Stimulated activated CD8-positive, alpha-beta memory T cell treated with anti-CD3 and anti-CD28 coated beads, Interleukin-7, amount 100 ng/mL, for 1 hour (primary cell): ENCODE measurements at places on chromosomes 13 and 19.

DNA sequence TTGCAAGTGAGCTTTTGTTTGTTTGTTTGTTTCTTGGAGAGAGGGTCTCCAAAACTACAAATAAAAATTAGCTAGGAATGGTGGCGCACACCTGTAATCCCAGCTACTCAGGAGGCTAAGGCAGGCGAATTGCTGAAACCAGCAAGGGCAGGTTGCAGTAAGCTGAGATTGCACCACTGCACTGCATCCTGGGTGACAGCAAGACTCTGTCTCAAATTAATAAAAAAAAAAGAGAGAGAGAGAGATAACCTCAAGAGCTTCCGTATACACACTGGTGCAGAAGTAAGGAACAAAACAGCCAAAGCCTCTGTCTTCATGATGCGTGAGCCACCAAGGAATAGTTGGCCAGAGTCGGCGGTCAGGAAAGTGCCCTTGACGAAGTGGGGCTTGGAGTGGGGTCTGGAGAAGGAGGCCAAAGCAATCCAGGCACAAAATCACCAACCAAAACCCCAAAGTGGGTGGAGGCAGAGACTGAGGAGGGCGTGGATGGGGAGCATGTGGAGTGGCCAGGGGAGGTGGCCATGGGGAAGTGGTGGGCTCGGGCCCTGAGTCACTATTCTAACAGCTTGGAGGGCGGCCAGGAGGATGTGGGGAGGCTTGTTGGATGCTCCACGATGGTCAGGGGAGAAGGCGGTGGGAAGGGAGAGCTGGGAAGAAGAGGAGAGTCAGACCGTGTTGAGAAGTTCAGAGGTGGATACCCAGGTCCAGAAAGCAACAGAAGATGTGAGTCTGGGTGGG is 21.2 kb upstream of the TOMM40 start:
- DNase-seq = no peak

DNA sequence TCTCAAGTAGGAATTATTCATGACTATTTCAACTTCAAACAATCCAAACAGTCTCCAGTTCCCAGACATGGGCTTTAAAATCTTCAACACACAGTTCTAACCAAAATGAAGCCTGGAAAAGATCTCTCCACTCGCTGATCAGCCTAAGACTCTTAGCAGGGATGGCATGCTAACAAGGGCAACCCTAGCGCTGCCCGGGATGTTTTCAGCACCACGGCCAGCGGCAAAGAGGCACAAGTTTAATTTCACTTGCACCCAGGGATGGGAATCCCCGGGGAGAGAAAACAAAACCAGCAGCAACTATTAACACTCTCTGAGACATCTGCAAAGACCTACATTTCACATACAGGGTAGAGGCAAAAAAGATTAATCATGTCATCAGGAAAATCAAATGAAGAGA is 43.0 kb downstream of the CACNA1A start:
- no peak for DNase-seq

DNA sequence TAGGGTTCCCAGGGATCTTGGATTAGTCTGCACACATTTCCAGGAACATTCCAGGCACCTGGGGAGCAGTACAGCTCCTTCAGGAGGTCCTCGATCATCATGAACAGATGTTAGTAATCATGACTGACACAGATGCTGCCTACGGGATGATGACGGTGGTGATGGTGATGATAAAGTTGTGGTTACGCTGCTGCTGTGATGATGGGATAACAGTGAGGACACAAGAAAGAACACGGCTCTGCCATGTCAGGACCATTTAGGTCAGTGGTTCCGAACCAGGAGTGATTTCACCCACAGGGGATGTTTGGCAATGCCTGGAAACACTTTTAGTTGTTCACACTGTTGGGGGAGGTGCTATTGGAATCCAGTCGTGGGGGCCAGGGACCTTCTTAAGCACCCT is 1193.0 kb downstream of the UQCRFS1 start:
- no peak for DNase-seq

DNA sequence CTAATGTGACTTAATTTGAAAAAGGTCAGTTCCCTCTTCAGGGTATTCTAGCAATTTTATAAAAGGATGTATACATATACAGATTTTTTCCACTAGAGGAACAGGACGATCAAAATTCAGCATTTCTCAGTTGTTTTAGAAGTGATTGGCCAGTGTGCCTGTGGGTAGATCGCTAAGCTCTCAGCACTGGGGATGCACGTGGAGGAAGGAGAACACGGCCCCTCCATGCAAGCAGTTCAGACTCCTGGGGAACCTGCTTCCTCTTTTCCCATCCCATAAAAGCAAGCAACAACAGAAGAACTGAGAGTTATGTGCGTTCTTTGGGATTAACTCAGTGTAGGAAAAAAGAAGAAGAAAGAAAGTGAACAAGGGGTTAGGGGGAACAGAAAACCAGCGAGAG is 328.8 kb downstream of the FOXO1 start:
- DNase-seq = no peak
